ENCODE measurements at places on chromosomes 7 and 10.

DNA sequence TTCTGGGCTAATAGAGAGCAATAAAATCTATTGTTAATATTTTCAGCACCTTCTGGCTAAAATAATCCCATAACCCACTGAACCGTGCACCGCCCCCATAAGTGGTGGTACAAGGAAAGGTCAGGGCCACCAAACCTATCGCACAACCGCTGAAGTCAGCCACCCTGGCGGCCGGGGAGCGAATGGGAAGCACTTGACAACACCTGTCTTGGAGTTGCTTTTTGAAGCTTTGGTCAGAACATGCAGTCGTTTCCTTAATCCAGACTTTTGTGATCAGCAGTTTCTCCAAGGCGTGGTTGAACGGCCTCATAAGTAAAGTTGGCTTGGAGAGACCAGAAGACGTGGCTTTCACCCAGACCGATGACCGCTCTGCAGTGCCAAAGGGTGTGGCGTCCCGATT is 97.4 kb downstream of the DNAJB6 start:
- DNase-seq = no peak

DNA sequence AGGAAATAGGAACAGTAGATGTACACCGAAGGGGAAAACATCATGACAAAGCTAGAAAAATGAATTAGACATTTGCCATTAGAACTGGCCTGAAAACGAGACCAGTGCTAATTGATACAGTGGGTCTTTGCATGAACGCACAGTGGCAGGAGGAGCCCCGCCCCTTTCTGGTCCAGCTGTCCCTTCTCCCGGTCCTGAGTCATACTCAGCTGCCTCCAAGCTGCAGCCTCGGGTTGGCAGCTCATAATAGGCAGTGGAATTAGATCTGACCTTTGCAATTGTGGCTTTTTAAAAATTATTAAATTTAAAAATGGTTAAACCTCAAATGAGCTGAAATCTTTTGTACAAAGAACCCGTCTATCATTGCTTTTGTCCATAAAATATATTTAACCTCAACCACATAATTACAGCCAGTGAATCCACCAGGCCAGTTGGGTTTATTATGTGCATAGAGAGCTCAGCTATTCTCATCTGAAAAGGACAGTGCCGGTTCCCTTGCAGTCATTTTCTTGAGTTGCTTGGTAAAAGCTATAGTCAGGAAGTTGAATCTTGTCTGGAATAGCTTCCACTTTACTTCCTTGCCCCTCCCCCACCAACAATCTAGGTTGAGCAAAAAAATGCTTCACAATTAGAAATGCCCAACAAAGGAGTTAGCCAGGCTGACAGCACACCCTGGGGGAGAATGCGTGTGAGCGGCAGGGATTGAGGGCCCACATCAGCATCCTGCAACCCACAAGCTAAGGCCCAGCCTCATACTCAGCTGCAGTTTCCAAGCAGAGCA is 147.1 kb downstream of the BUB3 start:
- no peak for DNase-seq

DNA sequence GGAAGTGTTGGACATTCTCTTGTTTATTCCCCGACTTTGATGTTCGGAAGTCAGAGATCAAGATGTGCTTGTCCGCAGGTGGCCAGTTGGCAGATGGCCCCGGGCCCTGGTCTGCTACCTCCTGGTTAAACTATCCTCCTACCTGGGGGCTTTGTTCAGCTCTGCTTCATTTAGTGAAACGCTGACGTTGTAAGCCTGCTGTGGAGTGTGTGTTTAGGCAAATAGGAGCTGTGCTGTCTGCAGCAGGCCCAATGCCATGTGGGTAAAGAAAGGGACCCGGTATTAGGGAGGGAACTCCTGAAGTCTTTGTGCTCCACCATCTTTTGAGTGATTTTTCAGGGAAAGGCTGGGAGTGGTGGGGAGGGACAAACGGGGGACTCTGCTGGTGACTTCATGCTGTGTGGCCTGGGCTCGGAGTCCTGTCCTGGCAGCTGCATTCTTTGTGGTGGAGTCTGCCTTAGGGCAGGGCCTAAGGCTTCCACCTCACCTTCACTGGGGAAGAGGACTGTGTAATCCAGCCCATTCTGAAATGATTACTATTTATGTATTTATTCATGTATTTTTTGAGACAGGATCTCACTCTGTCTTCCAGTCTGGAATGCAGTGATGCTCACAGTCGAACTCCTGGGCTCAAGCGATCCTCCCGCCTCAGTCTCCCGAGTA is 171.1 kb upstream of the KLF6 start:
- no peak for DNase-seq

- DNase-seq = no peak
Observed at GRCh38 chr7:1010226-1010625, 27.2 kb downstream of the CYP2W1 start.

DNA sequence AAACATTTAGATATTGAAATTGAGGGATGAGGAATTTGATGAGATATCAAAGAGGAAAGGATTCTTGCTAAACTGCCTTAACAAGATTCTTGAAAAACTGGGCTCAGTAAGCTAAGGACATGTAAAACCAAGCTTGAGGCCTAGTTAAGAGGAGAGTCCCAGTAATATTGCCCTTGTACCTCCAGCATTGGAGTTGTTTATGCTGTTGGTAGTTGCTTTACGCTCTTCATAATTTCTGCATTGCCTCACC is 156.1 kb upstream of the TRIM24 start:
- DNase-seq = no peak

DNA sequence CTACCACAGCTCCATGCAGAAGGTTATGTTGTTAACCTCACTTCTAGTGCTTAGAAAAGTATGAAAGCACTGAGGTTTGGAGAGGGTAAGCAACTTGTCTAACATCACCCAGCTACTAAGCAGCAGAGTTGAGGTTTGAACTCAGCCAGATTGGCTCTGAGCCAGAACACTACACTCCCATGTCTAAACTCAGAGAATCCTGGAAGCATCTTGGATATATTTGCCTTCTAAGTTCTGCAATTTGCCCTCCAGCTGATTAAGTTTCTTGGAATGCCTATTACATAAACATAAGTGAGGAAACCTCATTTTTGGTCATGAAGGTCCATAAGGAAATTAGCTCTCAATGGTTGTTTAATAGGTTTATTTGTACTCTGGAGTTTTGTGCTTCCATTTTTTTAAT is 78.1 kb upstream of the PHYHIPL start:
- DNase-seq = no peak

- DNase-seq = no peak
Observed at GRCh38 chr10:62047960-62048383, 146.5 kb downstream of the ARID5B start.

GRCh38 chr10:61398366-61399129 is 54.6 kb downstream of the TMEM26 start:
- no peak for DNase-seq

DNA sequence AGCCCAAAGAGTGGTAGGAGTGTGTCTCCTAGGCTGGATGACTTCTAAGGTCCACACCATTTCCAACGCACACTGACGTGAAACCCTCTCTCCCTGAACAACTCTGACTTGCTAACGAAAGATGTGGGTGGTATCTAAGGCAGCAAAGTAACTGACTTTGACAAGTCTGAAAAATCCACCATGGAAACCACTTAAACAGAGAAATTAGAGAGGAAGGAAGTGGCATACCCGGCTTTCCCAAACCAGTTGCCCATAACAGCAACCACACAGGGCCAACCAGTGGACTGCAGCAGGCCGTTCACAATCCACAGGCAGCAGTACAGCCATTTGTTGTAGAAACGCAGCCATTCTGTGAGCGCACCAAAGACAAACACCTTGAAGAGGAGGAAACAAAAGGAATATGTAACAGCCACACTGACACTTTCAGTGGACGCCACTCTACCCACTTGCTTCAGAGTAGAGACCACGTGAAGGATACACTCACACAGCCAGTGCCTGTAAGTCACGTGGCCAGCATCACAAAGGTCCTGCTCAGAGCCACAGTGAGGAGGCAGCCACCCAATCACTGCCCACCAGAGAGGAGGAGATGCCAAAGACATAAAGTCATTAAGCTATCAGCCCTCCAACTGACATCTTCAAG is 39.8 kb downstream of the SLC37A3 start:
- DNase-seq = no peak
